ENCODE measurements at places on chromosomes 4 and X. TPM values are rescaled to one million over a fixed set of nuclear protein-coding genes. Genes with fewer than 3 reads are reported as not detected.
A peak's percentile ranks its signal among the peaks of the same experiment; 100 is the strongest.

SLC25A31 gene
- total RNA-seq, result not detected

TLR3 gene
- 2.3 TPM for total RNA-seq

CLDN34 gene
- not detected for total RNA-seq

RASSF6 gene
- total RNA-seq, result not detected

EMCN gene
- 27.5 TPM for total RNA-seq

RAB41 gene
- total RNA-seq, result not detected

ASB12 gene
- 4.1 TPM for total RNA-seq

IQSEC2 gene
- 11.6 TPM for total RNA-seq

ADGRL3 gene
- total RNA-seq, result 15.3 TPM

QRFPR gene
- 1.9 TPM for total RNA-seq

RWDD4 gene
- total RNA-seq, result 17.5 TPM

FRMPD4 gene
- total RNA-seq, result 2.0 TPM

ZDHHC15 gene
- 2.0 TPM for total RNA-seq

FANCB gene
- total RNA-seq, result 0.46 TPM

GUCY1B1 gene
- total RNA-seq, result 17.0 TPM

DNA sequence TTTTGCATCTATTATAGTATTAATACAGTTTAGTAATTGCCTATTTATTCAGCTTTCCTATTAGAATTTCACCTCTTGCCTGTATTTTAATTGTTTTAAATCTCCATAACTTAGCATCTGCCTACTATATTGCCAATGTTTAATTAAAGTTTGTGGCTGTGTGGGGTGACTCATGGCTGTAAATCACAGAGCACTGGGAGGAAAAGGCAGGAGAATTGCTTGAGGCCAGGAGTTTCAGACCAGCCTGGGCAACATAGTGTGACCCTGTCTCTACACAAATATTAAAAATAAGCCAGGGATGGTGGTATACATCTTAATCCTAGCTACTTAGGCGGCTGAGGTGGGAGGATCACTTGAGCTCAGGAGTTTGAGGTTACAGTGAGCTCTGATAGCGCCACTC lies 14.5 kb upstream of the CCSER1 start:
- no peak for DNase-seq

GRCh38 chr4:105797225-105797624 lies 88.6 kb downstream of the GSTCD start:
- no peak for DNase-seq

DNA sequence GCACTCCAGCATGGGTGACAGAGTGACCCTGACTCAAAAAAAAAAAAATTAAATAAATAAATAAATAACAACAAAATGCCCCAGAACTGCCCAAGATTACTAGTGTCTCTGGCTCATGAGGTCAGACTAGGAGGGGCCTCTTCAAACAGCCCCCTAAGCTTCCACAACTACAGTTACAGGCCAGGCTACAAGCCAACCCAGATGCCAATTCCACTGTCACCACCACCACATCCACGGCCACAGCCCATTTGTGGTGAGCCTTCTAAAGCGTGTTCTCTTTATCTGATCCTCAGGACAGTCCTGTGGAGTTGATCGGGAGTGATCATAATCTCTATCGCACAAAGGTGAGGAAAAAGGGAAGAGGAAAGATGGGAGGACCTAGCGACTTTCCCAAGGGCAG lies 36.6 kb downstream of the IGFBP7 start:
- DNase-seq, result no peak

- no peak for DNase-seq
These were observed 1037.1 kb upstream of the INTU start for GRCh38 chr4:126595643-126596042.

- no peak for DNase-seq
These were observed 221.6 kb upstream of the FTHL17 start for GRCh38 chrX:31293409-31293808.

DNA sequence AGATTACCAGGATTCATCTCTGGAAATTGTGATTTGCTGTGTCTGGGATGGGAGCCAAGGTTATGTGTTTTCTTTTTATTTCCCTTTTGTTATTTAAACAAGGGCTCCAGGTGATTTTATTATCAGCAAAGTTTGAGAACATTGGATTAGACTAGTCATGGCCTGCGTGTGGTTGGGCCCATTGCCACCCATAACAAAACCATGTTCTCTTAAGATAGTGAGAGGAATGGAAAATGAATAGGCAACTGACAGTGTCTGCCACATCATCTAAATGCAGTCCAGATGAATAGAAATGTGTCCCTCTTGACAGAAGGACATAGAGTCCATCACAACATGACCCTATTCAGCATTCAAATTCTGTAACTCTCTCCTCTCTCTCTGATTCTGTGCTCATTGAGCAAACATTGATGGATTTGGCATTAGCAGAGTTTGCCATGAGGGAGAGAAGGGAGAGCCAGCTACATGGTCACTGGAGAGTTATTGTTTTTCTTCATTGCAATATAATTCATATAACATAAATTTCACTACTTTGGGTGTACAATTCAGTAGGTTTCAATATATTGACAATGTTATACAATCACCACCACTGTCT lies 11.7 kb downstream of the XK start:
- no peak for DNase-seq

DNA sequence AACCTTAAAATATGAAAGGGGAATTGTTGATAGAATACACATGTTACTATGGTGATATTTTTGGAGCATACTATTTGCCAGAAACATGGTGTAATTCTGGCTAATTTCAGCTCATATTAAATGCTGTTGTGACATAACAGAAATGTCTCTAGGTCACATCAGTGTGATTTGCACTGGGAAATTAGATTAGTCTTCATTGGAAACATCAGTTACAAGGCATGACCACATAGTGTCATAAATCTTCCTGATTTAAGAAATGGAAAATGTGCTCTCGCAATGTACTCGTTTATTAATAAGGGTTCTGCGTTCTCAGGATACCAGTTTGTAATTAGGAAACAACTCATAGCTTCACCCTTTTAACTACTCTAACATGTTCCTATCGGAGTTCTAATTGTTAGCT lies 72.9 kb upstream of the GYPA start:
- no peak for DNase-seq

GRCh38 chr4:17807446-17807845 lies 3.1 kb downstream of the DCAF16 start:
- DNase-seq, result no peak

GRCh38 chrX:153778684-153779101 lies 2.1 kb upstream of the SRPK3 start:
- DNase-seq, result no peak

GRCh38 chr4:139691-140090 lies 15.4 kb downstream of the ZNF718 start:
- DNase-seq, result no peak

- DNase-seq, result no peak
These were observed 98.6 kb downstream of the AASDH start for GRCh38 chr4:56288663-56289062.

DNA sequence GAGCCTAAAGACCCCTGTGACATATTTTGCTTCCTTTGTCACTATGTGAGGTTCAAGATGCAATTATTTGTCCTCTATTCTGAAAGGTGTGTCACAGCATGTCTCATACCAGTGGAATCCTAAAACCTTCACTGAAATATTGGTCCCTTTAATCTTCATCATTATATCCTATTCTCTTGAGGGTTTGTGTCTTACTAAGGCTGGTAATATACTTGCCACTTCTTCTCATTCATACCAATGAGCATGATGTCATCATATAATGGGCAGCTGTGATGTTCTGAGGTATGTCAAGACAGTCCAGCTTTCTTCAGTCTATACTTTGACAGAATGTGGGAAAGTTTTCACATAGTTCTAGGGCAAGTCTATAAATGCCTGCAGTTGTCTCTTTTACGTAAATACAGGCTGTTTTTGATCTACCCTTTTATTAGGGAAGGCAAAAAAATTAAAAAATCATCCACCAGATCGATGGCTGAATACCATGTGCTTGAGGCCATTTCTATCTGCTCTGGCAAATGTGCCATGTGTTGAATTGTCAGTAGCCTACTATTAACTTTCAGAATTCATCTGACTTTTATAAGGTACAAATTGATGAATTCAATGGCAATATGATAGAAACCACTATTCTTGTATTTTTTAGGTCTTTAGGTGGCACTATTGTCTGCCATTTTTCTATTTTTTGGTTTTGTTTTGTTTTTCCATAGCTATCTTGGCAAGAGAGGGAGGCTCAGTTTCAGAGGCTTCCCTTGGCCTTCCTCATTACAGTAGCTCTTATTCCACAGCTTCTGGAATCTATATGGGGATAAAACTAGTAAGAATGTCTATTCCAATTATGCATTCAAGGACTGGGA lies 209.0 kb downstream of the PPARGC1A start:
- DNase-seq, result no peak

DNA sequence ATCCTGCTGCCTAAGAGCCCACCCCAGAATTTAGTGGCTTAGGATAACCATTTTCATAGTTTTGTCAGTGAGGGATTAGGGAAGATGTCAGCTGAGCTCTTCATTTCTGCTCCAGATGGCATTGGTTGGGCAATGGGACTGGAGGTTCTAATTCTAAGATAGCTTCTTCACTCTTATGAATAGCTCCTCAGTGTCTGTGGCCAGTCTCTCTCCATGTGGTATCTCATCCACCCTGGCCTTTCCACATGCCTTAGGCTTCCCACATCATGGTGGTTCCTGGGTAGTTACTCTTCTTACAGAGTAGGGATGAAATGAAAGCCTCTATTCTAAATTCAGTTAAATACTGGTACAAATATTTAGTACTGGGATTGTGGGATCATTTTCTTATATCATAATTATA lies 31.3 kb downstream of the REPS2 start:
- DNase-seq, result no peak

DNA sequence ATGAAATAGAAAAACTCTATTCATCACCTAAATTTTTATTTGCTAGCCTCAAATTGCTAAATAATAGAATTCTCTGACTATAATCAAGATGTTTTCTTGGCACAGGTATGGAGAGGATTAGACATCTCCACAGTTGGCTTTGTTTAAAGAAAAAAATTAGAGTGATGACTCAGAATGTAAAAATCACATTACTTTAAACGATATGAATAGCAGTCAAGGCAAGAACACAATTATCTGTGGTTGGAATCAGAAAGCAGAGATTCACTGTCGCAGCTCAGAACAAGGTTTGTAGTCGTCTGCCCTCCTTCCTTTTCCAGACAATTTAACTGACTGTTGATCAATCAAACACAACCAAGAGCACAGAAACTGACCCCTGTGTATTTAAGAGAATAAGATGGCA lies 32.2 kb upstream of the CCKAR start:
- no peak for DNase-seq

DNA sequence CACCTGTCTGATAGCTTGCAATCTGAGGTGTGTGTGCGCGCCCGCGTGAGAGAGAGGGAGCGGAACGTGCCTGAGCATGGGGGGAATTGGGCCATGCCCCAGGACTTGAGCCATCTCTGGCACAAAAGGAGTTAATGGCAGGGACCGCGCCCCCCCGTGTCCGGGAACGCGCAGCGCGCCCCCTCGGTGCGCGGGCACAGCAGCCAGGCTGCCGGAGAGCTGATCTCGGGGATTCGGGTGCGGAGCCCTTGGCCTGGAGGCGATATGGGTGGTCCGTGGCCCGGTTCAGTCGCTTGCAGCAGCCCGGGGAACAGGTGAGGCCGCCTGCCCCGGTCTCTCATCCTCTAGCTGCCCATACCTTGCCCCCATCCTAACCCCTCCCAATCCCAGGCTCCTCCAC lies at the start of gene NLGN3:
TSS of gene NLGN3 (plus strand) at position 191 of the 400 bp plus-strand sequence. CDS start 2,909 bp downstream, outside the sequence.
- DNase-seq, result no peak

DNA sequence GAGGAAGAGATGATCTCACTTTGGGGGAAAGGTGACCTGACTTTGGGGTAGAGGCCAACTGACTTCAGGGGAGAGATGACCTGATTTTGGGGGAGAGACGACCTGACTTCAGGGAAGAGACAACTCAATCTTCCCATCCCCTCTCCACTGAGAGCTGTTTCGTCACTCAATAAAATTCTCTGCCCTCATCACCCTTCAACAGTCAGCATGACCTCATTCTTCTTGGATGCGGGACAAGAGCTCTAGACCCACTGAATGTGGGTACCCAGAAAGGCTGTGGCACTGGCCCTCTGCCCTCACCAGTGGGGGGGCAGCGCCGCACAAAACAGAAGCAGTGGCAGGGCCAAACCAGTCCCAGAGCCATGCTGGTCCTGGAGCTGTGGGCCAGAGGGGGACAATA lies 34.6 kb downstream of the ATXN3L start:
- no peak for DNase-seq

- DNase-seq, result no peak
These were observed 6.0 kb downstream of the DGKQ start for GRCh38 chr4:967113-968104.

GRCh38 chr4:51831133-51831532 lies 11.8 kb upstream of the DCUN1D4 start:
- peak; percentile 81 for DNase-seq

- no peak for DNase-seq
These were observed 37.1 kb upstream of the AMOT start for GRCh38 chrX:112877771-112878173.

GRCh38 chrX:150966742-150967141 lies 16.4 kb upstream of the HMGB3 start:
- DNase-seq, result no peak

DNA sequence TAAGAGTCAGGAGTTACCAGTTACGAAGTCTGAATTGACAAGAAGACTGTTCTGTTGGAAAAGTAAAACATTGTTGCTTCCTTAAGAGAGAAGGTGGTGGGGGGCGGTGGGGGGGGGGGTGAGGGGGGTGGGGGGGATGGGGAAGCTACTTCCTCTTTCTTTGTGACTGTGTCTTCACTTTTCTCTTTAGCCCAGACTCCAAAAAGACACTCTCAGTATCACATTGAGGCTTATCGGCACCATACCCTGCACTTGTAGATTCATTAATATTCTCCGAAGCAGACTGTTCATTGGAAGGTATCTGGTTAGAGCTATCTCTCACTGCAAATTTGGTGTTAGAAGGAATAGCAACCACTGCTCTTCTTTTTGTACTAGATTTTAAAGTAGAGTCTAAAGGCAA lies 94.5 kb upstream of the IL13RA1 start:
- DNase-seq, result no peak

DNA sequence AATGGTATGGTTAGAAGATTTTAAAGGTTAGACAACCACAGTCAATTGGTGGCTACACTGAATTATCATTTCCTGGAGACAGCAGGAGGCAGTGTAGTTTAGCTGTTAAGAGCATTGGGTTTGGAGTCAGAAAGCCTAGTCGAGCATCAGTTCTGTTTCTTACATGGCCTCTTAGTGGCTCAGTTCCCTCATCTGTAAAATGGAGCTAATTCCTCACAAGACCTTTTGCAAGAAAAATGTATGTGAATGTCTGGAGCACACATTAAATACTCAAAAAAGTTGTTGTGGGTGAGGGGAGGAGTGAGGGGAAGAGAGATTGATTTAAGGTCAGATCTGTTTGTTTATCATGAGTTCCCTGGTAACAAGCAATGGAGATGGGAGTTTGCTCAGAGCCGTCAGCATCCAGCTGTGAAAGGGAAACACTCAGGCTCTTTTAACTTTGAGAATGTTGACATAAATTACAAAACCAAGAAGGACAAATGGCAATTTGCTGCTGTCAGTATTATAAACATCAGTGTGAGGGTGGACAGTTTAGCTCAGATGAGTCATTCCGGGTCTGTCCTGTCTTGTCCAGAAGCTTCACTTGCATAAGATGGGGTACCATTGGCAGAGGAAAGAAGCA lies 98.2 kb upstream of the PGRMC2 start:
- no peak for DNase-seq

GRCh38 chr4:186104114-186104889 lies at the start of gene FAM149A:
Gene FAM149A (plus strand): TSS chr4:186104704.
- DNase-seq, result no peak

GRCh38 chr4:153771046-153771445 lies 11.2 kb upstream of the RNF175 start:
- no peak for DNase-seq

- DNase-seq, result peak; percentile 39
These were observed 31.0 kb downstream of the NSG1 start for GRCh38 chr4:4417886-4418285.

- no peak for DNase-seq
These were observed 53.0 kb upstream of the DAPP1 start for GRCh38 chr4:99763635-99764101.
